ENCODE measurements at places on chromosomes 6 and 20.

- peak; percentile 12 for DNase-seq
Observed at GRCh38 chr6:141677598-141678211, 455.0 kb upstream of the GJE1 start.

GRCh38 chr6:74671558-74672025 is 534.3 kb downstream of the COL12A1 start:
- DNase-seq, result peak; percentile 13

DNA sequence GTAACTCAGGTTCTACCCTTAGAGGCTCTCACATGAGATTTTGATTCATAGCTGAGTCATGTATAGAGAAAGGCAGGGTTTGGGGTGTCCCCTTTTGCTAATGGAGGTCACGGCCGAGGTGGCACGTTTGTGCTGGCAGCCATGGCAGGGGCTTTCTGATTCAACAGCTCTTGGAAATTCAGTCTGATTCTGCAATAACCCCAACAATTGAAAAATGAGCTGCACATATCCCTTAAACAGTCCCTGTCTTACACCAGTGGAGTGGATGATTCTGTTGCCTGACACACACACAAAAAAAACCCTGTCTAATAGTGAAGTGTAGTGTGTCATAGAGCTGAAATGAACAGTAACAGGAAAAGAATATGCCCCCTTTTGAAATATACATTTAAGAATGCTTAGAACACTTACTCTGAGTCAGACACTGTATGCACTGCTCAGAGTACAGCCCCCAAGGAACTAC is 40.4 kb upstream of the ARG1 start:
- DNase-seq, result no peak

GRCh38 chr6:71393471-71393870 is 104.9 kb downstream of the OGFRL1 start:
- no peak for DNase-seq

- no peak for DNase-seq
Observed at GRCh38 chr20:61780066-61780465, 285.6 kb downstream of the TAF4 start.

GRCh38 chr6:147986846-147987245 is 355.8 kb upstream of the SASH1 start:
- DNase-seq, result no peak

DNA sequence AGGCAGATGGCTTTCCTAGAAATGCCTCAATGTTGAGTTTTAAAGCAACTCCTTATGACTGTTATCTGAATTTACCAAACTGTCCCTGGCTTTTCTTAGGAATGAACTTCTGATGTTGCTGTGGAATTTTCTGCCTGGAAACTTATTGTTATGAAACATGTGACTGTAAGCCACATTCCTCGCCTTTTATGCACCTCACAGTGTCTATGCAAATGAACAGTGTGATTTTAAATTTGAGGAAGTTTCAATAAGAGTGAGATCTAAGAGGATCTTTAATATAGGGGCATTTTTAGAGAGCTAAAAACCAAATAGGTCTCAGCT is 2.4 kb upstream of the CCR6 start:
- DNase-seq, result no peak

- DNase-seq, result no peak
Observed at GRCh38 chr20:61414455-61414991, 162.5 kb downstream of the CDH4 start.

DNA sequence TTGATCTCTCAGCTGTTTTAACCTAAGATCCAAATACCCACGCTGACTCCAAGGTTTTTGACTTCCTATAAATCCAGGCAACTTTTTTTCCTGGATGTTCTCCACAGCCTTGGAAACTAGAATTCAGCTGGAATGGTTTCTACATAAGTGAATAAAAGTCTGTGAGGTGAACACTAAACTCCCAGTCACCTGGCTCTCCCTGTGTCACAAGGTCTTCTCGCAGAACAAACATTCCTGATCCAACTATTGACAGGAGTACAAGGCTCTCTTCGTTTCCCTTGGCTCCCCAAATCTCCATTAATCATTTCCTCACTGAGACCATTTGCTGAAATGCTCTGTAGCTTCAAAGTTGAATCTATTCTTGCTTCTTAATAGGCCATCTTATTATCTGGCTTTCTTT is 265.7 kb downstream of the ADGRG6 start:
- DNase-seq, result no peak

DNA sequence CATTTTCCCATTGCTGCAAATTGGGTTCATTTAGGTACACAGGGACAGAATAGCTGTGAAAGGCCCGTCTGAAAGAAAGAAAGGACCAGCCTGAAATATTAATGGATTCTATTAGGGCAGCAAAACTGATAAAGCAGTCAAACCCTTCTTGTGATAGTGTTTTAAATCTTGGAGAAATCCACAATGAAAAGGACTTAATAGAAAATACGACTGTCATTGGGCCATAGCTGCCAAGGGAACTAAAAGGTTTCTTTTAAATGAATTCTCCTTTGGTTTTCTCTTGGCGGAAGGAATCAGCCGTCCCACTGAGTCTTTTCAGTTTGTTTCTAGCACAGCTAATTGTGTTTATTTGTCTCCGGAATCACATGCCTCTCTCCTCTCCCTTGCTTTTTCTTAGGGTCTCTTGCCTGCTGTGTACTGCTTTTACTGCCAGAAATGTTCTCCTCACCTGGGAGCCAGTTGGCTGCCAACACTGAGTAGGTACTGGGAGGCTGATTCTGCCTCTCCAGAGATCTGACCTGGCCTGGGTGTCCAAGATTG is 11.3 kb downstream of the PAQR8 start:
- no peak for DNase-seq

GRCh38 chr20:4373454-4373853 is 348.3 kb upstream of the PRND start:
- DNase-seq, result no peak

DNA sequence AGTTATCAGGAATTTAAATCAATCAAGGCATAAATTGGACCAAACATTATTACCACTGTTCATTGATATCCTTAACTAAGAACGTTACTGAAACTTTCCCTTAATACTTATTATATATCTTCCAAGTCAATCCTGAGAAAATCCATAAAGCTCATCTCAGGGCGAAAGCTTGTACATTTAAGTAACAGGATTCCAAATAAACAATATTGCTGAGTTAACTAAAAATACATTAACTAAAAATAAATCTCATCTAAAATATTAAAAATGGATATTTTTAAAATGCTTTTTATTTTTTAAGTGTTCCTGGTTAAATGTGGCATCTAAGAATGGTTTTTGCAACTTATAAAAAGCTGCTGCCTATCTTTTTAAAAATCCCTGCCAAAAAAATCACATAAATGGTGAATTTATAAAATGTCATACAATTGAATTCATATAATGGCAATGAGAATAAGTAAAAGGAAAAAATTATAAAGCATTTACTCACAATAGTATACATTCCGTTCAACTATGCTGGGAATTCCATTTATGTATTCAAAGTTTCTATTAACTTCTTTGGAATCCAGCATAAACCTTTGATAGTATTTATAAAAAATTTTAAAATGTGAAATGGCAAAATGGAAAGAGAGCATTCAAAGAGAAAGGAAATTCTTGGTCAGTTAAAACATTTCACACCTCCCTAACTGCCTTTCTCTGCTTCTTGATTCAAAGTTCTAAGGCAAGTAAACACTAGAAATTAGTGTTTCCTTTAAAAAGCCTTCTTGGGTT is 20.8 kb upstream of the GMDS start:
- no peak for DNase-seq

- DNase-seq, result peak; percentile 84
Observed at GRCh38 chr6:134295953-134296553, 21.9 kb downstream of the SGK1 start.

DNA sequence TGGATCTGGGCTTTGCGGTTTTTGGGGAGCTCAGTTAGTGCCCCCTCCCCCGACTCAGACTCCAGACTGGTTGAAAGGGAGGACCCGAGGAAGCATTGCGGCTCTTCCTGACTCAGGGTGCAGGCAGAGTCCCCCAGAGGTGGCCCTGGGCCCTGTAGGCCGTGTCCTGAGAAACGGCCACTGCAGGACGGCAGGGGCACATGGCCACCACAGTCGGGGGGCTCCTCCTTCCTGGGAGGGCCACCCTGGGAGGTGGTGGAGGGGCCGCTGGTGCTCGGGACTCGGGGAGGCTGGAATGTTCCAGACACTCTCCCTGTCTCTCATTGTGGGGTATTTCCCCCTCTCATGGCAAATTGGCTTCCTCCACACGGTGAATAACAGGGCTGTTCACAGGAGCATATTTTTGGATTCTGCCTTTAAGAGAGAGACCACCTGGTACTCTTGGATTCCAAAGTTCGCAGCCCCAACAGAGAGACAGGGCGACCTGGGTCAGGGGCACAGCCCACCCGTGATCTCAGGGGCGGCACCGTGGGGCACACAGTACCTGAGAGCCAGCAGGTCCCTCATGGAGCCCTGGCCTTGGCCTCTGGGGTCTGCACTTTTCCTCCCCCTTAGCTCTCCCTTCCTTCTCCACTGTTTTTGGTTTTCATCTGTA is 35.7 kb downstream of the FRMD1 start:
- DNase-seq, result no peak

DNA sequence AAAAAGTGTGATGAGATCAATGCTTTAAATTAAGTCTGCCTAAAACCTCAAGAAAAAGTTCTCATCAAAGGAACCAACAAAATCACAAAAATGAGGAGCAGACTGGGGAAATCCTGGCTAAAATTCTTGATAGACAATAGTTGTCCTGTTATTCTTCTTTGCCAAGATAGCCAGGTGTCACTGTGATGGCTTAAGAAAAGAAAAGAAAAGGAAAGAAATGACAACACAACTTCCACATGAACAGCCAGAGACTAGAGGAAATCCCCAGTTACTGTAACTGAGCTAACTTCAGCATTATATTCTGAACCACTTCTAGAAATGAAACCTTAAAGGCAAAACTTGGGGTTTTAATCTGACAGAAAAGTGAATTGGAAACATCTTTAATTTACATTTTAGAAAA is 129.6 kb downstream of the CD24 start:
- no peak for DNase-seq

DNA sequence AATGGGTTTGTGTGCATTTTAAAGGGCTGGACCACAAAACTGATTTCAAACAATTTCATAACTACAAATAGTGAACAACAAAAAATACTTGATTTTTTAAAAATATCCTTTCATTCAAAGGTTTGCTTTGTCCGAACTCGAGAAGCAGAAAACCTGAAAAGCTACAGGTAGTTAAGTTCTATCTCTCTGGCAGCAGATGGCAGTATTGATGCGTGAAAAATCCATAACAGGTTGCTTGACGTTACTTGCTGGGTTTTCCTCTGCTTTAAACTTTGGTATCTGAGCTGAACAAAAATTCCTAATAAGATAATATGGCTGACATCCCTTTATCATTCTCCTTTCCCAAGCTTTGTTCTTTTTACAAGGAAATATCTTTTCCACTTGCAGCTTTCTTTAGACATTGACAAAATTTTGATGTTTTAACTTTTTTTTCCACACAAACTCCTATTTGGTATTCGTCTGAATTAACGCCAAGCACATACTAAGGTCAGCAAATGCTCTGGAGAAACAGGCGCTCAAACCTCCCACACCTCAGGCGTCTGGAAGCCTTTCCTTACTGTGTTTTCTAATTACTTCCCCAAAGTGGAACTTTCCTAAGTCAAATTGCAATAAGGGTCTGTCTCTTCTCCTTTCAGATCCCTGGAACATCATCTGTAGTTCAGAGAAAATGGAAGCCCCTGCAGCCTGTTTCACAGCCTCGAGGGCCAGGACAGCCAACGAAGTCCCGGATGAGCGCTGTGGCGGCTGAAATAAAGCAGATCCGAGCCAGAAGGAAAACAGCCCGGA is 50.3 kb upstream of the GFRAL start:
- DNase-seq, result peak; percentile 61

GRCh38 chr20:1895674-1896483 is 672 bp downstream of the SIRPA start:
- DNase-seq, result peak; percentile 37
